Activated naive CD4-positive, alpha-beta T cell treated with anti-CD3 and anti-CD28 coated beads for 36 hours (primary cell): ENCODE measurements at places on chromosomes 2 and 18. TPM values are rescaled to one million over a fixed set of nuclear protein-coding genes. Genes with fewer than 3 reads are reported as not detected.

- no peak for DNase-seq
Measured at GRCh38 chr18:33873112-33873511, 295.1 kb downstream of the ASXL3 start.

ALLC gene
- not detected for total RNA-seq

GRCh38 chr2:120938045-120938771 lies 202.5 kb downstream of the GLI2 start:
- DNase-seq, result no peak

MEP1B gene
- total RNA-seq, result not detected

DNA sequence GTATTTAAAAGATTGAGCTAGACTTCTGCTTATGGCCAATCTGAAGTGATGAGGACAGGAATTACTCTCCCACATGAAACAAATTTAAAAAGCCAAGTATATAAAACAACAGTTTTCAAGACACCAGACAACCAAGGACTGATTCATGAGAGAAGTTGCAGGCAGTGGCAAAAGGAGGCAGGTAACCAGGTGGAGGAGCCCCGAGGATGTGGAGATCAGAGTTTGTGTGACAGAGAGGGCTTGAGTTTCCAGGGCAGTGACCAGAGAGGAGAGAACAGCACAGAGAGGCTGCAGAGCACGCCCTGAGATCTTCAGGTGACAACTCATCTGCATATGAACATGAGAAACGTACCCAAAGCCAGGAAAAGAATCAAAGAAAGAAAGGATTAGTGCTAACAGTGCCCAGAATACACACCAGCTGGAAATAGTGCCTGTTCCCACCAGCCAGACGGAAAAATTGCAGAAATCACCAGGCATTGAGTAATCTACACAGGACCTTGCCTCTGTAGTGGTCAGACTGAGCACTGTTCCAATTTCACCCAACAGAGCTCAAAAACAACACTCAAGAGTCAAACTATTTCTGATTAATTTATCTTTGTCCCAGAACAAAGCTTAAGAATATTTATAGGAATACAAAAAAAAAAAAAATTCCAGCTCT lies 173.1 kb downstream of the SEPTIN10 start:
- no peak for DNase-seq

AKAIN1 gene
- total RNA-seq, result not detected

DNA sequence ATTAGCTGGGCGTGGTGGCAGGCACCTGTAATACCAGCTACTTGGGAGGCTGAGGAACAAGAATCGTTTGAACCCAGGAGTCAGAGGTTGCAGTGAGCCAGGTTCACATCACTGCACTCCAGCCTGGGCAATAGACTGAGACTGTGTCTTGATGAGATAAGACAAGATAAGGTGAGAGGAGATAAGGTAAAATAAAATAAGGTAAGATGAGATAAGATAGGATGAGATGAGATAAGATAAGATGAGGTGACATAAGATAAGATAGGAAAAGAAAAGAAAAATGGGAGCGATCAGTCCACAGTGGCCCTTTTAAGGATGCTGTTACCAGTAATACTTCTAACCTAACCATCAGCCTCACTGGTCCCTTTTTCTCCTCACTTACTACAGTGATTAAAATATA lies 134.3 kb upstream of the UNC80 start:
- DNase-seq, result no peak

- no peak for DNase-seq
Measured at GRCh38 chr2:10316860-10317259, 14.2 kb downstream of the HPCAL1 start.

DNA sequence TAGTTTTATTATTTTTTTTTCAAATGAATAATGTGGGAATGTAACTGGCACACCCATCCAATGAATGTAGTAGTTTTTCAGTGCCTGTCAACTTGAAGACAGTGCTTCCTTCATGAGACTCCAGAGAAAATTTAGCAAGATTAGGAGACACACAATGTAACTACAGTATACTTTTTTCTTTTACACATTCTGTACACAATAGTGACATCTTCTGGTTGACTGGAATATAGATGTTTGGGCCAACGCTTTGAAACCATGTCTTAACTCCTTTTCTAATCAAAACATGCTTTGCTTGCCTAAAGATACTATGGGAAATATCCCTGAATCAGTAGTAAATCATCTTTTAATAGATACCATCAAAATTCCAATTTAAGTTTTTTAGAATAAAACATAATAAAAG lies 229.5 kb upstream of the ZC3H15 start:
- DNase-seq, result no peak

RAB6C gene
- total RNA-seq, result not detected

PCARE gene
- total RNA-seq, result not detected

GRCh38 chr18:63775166-63775730 lies at the start of gene SERPINB7:
TSS of gene SERPINB7 (plus strand) at chr18:63775418. CDS start at chr18:63782373, 6,955 bp downstream.
- DNase-seq, result no peak

GRCh38 chr2:151845481-151845880 lies 17.3 kb upstream of the ARL5A start:
- DNase-seq, result no peak

- DNase-seq, result no peak
Measured at GRCh38 chr2:28287256-28287915, 105.3 kb upstream of the FOSL2 start.

GMPPA gene
- total RNA-seq, result 28.4 TPM

VIL1 gene
- total RNA-seq, result not detected

LONRF2 gene
- total RNA-seq, result not detected

CYP27C1 gene
- total RNA-seq, result not detected

- DNase-seq, result no peak
Measured at GRCh38 chr2:174967691-174968260, 37.4 kb downstream of the CHN1 start.

GRCh38 chr2:29817801-29818680 lies 103.3 kb downstream of the ALK start:
- no peak for DNase-seq

- DNase-seq, result no peak
Measured at GRCh38 chr18:78244779-78245178, 734.8 kb upstream of the SALL3 start.
